Esophagus squamous epithelium (tissue), 5 donors: ENCODE measurements at places on chromosomes 2 and 18. TPM values are rescaled to one million over a fixed set of nuclear protein-coding genes. Genes with fewer than 3 reads are reported as not detected.

- no peak for DNase-seq
Measured at GRCh38 chr2:236246711-236247246, 17.4 kb downstream of the ASB18 start.

- DNase-seq: no peak
Measured at GRCh38 chr2:122858813-122859212, 1103.4 kb downstream of the TSN start.

GRCh38 chr2:182591774-182592173 lies 124.3 kb upstream of the DNAJC10 start:
- no peak for DNase-seq

DNA sequence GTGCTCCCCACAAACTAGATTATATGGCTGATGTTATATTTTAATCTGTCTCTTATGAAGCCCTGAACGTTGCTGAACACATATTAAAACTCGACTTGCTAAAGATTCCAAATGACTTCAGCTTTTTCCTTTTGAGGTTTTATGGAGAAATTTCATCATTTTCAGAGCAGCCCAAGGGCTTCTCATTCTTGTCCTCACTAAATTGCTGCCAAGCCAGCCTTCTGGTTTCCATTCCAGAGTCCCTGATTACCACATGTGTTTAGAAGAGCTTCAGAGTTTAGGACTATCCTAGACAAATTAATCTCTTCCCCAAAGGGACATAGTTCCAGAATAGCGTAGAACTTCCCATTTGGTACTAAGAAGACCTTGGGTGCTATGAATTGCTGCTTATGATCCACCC lies 77.8 kb upstream of the CCDC195 start:
- no peak for DNase-seq

DNA sequence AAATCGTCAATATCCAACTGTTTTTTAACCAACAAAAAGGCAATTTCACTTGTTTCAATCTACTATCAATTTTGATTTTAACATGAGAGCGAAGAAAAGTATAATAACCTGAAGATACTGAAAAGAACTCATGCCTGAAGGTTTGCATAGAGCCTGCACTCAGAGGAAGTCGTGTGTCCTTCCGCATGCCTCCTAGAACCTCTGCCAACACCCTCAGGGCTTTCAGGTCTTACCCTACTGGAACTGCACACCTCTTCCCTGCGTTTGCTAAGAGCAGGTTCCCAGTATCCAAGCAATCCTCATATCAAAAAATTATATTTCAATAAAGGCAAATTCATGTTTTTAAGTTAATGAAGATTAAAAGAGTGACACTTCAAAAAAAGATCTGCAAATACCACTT lies 74.7 kb downstream of the PIAS2 start:
- DNase-seq: no peak

- DNase-seq: no peak
Measured at GRCh38 chr2:161199912-161200701, 39.9 kb downstream of the TANK start.

Gene AGAP1
- total RNA-seq: 13.5 TPM

Gene NT5DC4
- not detected for total RNA-seq

DNA sequence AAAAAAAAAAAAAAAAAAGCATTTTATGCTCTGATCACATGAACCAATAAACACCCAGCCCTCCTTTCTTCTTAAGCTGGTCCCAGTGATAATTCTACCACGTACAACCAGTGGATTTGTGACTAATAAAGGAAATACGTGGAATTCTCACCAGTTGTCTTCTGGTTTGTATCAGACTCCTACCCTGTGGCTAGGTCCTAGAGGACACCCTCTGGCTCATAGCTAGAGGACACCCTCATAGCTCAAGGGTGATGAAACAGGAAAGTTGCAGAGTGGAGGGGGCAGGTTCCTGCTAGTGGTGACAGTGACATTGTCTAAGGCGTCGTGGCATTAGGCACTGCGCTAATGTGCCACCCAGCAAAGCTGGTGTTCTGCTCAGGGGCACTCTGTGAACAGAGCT lies 167.8 kb downstream of the BCL11A start:
- no peak for DNase-seq

DNA sequence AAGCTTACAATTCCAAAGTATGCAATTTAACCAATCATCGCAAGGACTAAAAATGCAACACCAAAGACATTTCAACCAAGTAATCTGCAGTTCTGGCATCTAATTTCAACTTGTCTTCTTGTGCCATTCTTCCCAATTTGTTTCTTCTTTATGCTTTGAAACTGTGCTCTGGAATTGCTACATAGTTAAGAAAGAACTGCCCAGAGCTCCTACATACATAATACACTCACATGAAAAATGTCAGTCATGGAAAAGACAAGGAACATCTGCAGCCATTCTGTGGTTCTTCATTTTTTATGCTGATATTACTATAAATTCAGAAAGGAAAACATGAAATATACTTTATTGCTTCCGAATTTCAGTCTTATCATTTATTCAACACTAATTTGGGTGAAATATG lies 4.4 kb downstream of the EPB41L3 start:
- DNase-seq: no peak

Gene IL36B
- total RNA-seq: 1.7 TPM

- DNase-seq: no peak
Measured at GRCh38 chr2:24793761-24794435, 673 bp downstream of the CENPO start.

Gene SULT1C4
- 0.31 TPM for total RNA-seq

DNA sequence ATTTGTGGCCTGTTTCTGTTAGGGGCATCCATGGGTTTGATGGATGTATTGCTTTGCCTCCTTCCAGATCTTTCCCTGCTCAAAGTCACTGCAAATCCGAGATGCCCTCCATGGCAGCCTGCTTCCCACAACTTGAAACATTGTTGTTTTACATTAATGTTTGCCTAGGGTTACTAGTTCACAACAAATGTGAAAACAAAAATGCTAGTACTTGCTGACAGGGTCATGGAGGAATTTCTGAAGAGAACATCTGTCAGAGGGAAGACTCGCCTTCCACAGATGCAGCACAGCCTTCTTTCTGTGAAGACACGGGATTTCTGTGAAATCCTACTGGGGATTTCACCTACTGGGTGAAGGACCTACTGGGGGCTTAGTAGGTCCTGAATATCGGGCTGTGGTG lies 260.0 kb upstream of the FN1 start:
- no peak for DNase-seq

GRCh38 chr2:149329489-149330126 lies 779 bp upstream of the LYPD6 start:
- no peak for DNase-seq

- DNase-seq: no peak
Measured at GRCh38 chr2:148461876-148462275, 182.7 kb upstream of the EPC2 start.

Gene C2orf78
- total RNA-seq: not detected

- no peak for DNase-seq
Measured at GRCh38 chr2:69575926-69576325, 67.6 kb downstream of the AAK1 start.

Gene CDKL4
- not detected for total RNA-seq

- no peak for DNase-seq
Measured at GRCh38 chr2:44547718-44548117, 186.0 kb downstream of the CAMKMT start.

Gene PJVK
- 1.1 TPM for total RNA-seq

DNA sequence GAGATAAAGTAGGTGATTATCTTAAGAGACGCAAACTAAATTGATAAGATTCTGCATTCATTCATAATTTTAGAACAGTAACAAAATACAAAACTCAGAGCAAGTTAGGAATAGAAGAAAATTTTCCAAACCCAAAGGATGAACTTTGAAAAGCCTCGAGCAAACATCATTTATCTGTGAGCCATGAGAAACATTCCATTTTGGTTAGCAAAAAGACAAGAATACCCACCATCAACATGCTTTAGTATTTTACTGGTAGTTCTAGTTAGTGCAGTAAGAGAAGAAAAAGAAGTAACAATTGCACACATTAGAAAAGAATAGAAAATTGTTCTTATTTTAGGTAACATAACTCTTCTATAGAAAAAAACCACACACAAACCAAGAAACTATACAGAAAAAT lies 291.3 kb upstream of the TCF4 start:
- no peak for DNase-seq

- no peak for DNase-seq
Measured at GRCh38 chr2:127078666-127079270, 28.2 kb downstream of the BIN1 start.

GRCh38 chr2:227054006-227054405 lies 110.0 kb downstream of the COL4A4 start:
- DNase-seq: no peak

GRCh38 chr2:9235147-9236044 lies 28.8 kb downstream of the ASAP2 start:
- no peak for DNase-seq

GRCh38 chr18:54149078-54149697 lies 75.3 kb downstream of the MBD2 start:
- DNase-seq: no peak

GRCh38 chr2:19787134-19787533 lies 114.6 kb downstream of the TTC32 start:
- DNase-seq: no peak

Gene TCF4
- total RNA-seq: 79.7 TPM

GRCh38 chr18:79950515-79951341 lies 725 bp downstream of the SLC66A2 start:
- no peak for DNase-seq

DNA sequence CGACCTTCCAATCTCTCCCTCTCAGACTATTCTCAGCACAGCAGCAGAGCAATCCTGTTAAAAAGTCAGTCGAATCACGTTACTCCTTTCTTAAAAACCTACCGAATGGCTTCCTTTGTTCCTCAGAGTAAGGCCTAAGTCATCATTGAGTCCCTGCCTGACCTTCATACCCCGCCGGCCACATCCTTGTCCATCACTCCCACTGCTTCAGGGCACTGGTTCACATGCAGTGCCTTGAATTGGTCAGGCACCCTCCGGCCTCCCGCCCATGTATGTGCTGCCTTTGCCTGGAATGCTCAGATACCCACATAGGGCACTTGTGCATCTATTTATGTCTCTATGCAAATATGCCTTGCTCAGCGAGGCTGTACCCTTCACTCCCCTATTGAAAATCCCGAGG lies 206.4 kb downstream of the DLGAP1 start:
- DNase-seq: no peak

DNA sequence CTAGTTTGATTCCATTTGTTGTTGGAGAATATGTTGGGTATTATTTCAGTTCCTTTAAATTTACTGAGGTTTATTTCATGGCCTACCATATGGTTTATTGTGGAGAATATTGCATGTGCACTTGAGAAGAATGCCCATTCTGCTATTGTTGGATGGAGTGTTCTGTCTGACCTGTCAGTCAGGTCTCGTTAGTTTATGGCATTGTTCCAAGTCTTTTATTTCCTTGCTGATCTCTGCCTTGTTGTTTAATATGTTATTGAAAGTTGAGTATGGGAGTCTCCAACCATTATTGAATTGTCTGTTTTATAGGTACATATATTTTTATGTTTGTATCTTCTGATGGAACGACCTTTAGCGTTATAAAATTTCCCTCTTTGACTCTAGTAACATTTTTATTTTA lies 86.3 kb downstream of the PTPN4 start:
- no peak for DNase-seq

- no peak for DNase-seq
Measured at GRCh38 chr2:119673796-119674195, 5.2 kb upstream of the TMEM177 start.

DNA sequence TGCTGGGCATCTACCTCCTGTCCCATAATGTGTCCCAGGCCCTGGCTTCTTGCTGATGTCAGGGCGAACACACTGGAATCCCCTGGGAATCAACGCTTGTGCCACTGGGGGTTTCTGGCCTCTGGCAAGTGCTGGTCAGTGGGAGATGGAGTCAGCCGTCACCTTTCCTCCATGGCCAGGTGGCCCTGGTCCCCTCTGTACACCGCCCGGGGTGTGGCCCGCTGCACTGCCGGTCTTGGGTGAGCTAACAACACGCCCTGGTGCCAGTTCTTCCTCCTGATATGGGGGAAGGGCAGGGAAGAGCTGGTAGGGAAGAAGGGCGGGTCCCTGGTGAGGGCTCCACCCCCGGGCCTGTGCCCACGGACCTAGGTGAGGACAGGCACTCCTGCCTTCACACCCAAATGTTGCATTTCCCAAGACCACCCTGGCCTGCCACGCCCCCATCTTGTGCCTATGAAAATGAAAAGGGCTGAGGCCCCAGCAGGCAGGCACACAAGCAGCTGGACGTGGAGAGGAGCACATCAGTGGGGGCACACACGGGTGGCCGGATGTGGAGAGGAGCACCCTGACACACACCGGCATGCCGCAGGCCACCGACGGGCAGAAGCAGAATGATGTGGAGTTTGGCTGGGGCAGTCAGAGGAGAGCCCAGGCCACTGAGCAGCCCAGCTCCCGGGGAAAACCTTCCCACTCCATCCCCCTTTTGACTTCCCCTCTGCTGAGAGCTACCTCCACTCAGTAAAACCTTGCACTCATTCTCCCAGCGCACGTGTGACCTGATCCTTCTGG lies 140.5 kb downstream of the ASB1 start:
- DNase-seq: no peak

DNA sequence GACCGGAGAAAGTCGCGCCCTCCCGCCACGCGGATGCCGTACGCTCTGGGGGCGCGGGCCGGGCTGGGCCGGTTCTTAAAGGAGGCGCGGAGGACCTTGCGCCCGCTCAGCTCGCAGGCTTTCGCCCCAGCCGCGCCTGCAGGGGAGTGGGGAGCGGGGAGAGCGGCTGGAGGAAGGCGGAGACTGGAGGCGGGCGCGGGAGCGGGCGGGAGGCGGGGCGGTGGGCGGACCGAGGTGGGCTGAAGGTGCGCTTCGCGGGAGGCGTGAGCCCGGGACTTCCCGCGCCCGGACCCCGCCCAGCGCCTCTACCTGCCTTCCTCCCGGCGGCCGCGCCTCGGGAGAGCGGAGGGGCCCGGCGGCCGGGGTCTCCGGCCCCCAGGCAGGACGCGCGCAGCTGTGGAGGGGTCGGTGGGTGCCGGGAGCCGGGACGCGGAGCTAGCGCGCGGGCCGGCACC lies at the start of gene ADRA2B:
Gene ADRA2B, minus strand, starts transcription at position 148 of the 455 bp plus-strand sequence. CDS start 422 bp downstream, outside the sequence.
- DNase-seq: no peak

DNA sequence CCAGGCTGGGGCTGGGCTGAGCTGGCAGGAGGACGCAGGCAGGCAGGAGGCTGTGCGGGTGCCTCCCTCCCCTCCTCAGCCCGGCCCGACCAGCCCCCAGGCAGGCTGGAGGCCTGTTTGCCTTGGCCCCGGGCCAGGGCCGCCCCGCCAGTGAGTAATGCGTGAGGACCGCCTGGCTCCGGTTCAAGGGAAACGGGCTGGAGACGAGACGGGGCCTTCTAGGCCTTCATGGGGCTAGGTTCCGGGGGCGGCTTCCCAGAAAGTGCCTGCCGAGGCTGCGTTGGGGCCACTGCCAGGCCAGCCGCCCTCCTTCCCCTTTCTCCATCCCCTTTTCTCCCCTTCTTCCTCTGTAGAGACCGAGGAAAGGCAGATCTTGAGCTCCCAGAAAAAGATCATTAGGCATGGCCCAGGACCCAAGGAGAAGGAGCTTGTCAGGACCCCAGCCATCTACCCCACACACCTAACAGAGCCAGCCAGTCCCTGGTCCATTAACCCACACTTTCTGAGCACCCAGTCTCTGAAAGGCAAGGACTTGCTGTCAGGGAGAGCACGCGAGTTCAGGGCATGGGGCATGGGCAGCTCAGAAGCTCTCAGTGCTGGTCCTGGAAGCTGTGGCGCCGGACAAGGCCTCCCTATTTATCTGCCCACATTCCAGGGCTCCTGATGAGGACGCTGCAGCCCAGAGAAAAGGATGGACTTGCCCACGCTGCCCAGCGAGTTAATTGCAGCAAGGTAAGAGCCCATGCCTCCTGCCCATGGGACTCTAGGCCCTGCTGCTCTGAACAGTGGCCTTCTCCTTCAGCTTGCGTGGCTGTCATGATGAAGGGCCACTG lies 48.5 kb downstream of the SMAD7 start:
- DNase-seq: no peak

Gene COQ10B
- total RNA-seq: 26.3 TPM
